ENCODE measurements at places on chromosomes 4 and X.
A peak's percentile ranks its signal among the peaks of the same experiment; 100 is the strongest.

GRCh38 chr4:153362184-153362583 is 17.7 kb downstream of the MND1 start:
- no peak for DNase-seq

DNA sequence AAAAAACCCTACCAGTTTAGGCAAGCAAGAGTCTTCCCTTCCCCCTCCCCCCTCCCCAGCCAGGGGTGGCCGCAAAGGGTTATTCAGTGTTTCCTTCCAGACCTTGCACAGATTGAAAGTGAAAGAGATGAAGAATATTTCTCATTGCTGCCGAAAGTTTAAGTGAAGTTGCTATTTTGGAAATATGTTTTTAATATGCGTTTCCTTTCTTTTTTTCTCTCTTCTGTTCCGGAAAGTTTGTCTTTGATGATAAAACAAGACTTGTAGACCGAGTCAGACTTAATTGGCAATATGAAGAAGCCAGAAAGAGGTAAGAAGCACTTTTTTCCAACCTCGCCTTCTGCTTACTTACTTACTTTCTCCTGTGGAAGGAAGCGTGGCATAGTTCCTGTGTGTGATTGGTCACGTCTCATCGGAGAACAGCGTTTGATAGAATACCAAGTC is 58.5 kb upstream of the CLCN4 start:
- peak; percentile 31 for DNase-seq

DNA sequence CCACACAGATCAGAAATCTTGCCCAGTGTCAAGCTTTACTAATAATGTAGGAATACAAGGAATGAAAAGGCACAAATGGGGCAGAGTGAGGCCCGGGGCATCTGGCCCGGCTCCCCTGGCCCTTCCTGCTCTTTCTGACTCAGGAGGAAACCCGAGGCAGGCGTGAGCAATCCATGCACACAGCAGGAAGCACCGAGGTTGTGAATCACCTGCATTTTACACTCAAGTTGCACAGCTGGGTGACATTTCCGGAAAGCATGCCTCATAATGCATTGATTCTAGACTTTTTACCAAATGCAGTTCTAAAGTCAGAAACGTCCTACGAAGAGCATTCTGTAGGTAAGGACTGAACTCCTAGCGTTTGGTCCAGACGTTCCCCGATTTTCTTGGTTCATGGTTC is 38.9 kb downstream of the PRIMPOL start:
- DNase-seq, result no peak

DNA sequence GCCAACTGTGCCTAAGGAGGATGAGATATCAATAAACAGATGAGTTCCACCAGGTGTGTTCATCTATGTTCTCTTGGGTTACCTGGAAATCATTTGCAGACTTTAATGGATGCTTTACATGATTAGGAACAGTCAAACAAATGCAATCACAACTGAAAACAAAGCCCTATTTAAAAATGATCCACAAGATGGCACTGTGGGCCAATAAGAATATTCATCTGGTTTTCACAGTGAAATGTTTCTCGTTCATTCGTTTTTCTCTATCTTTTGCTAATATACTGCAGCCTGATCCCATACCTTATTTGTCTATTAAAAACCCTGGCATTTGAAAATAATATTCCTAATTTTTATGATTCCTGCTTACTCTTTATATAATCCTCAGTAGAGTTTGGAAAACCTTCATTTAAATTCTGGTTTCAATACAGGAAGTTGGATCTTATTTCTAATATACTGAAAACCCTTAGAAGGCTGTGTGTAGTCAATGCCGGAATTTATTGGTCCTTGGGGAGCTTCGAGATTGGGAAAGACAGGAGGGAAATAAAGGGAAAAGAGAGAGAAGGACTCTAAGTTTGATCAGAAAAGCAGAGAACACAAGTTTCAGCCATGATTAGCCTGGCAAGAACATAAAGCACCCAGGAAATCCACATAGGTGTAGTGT is 63.8 kb upstream of the TAPT1 start:
- no peak for DNase-seq

DNA sequence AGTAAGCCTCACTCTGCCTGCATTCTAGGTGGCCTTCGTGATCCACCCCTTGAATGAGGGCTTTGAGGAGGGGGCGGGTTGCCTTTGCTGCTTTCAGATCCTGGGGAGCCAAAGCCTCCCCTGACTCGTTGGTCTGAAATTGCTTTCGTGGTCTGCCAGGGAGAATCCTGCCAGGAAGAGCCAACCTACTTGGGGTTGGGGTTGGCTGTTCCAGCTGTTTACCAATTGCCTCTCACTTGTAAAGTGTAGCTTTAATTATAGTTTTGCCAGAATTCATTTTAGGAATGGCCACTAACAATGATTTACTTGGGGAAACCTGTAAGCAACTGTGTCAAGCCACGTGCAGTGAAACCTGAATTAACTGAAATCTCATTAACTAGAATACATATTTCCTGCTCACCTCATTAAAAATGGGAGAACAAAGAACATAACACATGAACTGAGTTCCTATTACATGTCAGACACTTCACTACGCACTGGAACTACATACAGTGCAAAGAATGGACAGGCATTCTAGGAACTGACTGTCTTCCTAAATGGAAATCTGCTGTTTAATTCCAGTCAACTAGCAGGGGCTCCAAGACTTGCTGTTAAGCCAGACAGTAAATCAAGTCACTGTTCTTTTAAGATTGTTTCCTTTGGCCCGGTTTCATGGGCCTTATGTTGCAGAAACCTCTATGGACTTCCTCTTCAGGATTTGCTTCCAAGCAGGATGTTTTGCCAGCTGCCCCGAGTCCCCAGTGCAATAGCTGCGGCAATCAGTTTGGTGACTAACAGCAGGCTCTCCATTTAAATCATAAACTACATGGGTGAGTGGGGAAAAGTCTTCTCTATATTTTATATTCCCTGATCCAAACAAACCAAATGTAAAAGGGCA is 16.4 kb upstream of the NKRF start:
- DNase-seq, result no peak

- DNase-seq, result no peak
These were observed 281.2 kb upstream of the DIAPH2 start for GRCh38 chrX:96403446-96403845.

Data from stimulated activated CD4-positive, alpha-beta T cell treated with anti-CD3 and anti-CD28 coated beads, Interleukin-1b, Interleukin-23, amount 100 ng/mL, for 4 hours (primary cell).